Hepatic stellate cell (primary cell): ENCODE measurements at places on chromosomes 6 and 20.

- DNase-seq = no peak
These were observed 8.0 kb upstream of the WTAP start for GRCh38 chr6:159719287-159719686.

DNA sequence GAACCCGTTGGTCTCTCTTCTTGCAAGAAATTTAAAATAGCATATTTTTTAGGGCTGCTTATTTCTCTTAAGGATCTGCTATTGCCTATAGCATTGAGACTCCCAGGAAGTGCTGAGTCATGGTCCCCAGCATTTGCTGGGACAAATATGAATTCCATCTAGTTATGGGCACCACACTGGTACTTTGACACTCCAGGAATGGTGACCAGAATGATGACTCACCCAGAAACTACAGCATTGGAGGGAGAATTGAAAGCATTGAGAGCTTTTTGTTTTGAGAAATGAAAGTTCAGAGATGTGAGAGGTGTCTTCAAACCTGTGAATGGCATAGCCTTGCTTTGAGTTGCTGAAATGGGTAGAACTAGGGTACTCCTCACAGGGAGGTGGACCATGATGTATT, 699.7 kb downstream of the DHX35 start:
- DNase-seq = no peak

- DNase-seq = no peak
These were observed 63.5 kb upstream of the VSTM2L start for GRCh38 chr20:37839432-37839827.

DNA sequence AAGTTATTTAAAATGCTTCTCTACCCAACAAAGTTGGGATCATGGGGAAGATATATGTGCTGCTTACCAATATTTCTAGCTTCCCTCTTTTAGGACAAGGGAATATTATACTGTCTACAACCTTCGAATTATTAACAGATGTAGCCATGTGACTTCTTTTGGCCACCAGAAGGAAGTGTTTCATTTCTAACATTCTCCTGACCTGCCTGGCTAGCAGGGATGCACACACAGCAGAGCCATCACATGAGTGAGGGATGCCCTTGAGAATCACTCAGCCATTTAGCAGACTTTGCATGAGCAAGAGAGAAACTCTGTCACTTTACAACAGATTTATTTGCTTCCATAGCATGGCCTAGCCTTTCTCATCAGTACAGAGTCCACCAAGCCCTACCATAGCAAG, 230.7 kb upstream of the MARCKS start:
- DNase-seq = no peak

DNA sequence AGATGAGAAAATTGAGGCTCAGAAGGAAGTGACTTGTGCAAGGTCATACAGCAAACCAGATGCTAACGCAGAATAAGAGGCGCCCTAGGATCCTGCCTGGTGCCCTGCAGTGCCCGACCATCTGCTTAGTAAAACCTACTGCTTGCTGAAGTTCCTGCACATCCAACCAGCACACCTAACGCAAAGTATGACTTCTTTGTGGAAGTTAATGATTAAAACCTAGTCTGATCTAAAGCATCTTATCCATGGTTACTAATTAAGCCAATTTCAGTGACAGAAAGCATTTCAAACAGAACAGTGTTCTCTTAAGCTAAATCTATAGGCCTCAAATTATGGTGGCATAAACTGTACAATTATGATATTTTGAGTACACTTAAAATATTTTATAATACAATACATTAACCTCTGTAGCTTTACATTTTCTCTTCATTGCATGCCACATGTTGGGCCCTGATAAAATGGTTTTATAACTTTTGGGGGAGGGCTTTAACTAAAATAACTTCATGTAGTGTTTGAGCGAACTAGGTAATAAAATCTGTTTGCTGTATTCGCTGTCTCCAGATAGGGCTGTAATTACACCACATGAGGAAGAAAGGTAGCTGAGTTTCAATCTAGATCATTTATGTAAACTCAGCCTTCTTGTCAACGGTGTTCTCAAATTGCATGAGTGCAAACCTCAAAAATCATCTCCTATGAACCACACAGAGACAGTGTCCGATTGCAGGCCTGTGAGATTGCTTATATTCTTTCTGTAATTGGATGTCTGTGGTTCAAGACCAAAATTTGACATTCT, 37.5 kb upstream of the BEND3 start:
- no peak for DNase-seq

- DNase-seq = no peak
These were observed 167.6 kb downstream of the GMDS start for GRCh38 chr6:2077826-2078225.

GRCh38 chr20:21159658-21160380, 33.9 kb downstream of the KIZ start:
- DNase-seq = no peak

DNA sequence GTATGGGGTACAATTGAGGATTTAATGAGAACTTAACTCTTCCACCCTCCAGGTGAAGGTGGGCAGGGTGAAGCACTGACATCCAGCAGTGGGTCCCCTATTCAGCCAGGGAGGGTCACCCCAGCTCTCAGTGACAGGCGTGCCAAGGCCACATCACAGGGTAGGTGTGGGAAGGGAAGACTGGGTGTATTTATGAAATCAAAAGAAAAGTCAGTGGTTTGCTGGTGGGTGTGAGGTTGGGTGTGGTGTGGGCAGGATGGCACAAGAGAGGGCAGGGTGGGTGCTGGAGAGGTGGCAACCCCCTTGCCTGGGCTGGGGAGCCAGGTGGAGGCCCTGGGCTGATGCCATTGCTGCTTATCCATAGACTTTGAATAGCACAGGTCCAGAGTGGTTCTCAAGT, 16.6 kb downstream of the SYNDIG1 start:
- DNase-seq = no peak

DNA sequence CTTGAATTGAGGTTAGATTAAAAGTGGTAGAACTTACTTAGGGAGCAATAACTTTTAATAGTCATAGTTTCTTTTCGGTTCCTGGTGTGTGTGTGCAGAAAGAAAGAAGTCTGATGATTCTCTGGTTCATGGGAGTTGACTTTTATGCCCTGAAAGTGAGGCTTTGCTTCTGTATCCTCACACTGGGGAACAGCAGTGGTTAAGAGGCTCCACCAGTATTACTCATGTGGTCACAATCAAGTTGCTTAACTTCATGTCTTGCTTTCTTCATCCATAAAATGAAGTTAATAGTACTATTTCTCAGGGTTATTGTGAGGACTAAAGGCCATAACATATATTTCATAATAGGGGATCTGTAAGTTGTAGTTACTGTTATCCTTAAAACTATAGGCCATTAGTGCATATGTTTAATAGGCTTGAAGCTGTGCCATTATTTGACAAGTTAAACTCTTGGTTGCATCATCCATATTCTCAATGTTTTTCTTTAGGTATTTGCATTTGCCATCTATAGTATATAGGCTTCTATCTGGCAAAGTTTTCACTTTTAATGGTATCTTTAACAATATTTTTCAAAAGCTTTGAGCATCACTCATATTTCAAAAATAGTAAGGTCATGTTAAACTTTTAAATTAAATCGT, 262.4 kb downstream of the PLCB1 start:
- DNase-seq = no peak

- peak; percentile 42 for DNase-seq
These were observed 1.0 kb upstream of the SPATA2 start for GRCh38 chr20:49916146-49917002.

DNA sequence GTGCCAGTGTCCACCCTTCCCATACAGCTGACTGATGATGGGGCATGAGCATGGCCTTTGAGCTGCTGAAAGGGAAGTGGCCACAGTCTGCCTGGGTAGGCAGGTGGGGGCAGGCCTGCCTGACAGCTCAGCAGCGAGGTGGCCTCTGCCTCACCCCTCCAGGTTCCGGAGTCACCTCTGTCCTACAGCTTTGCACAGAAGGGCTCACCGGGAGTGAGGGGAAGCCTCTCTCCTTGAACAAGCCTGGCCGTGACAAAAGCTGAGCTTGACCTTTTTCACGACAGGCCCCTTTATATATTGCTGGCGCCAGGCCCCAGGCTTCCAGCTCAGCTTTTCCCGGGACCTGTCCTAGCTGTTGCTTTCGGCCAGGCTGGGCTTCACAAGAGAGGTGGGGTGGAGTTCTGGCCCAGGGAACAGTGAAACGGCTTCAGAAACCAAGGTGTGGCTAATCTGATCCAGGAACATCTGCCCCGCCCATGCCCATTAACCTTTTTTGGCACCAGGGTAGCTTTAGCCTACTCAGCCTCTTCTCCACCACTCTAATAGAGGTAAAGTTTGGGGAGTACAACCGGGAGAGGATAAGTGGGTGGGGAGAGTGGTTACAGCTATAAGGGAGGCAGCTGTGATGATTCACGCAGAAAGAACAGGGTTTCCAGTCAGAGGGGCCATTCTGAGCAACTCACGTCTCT, 42.9 kb downstream of the C6orf132 start:
- peak; percentile 57 for DNase-seq

GRCh38 chr6:8108759-8109539, 6.6 kb upstream of the EEF1E1 start:
- DNase-seq = no peak

- DNase-seq = no peak
These were observed 67.7 kb downstream of the PYGB start for GRCh38 chr20:25315418-25316210.

- DNase-seq = no peak
These were observed 9.3 kb upstream of the MAK start for GRCh38 chr6:10847684-10848083.

GRCh38 chr20:53903652-53903987, 166.8 kb downstream of the BCAS1 start:
- DNase-seq = no peak
